ENCODE measurements at places on chromosomes 13 and 19. TPM values are rescaled to one million over a fixed set of nuclear protein-coding genes. Genes with fewer than 3 reads are reported as not detected.

The CEACAM21 gene
- 1.4 TPM for total RNA-seq

The JSRP1 gene
- 0.87 TPM for total RNA-seq

The ZNF540 gene
- 1.5 TPM for total RNA-seq

The CTU1 gene
- 4.3 TPM for total RNA-seq

The ZSCAN4 gene
- total RNA-seq: not detected

The ZNF700 gene
- total RNA-seq: 25.2 TPM

The SPACA4 gene
- total RNA-seq: not detected
